ENCODE measurements at places on chromosomes 2 and 18.

DNA sequence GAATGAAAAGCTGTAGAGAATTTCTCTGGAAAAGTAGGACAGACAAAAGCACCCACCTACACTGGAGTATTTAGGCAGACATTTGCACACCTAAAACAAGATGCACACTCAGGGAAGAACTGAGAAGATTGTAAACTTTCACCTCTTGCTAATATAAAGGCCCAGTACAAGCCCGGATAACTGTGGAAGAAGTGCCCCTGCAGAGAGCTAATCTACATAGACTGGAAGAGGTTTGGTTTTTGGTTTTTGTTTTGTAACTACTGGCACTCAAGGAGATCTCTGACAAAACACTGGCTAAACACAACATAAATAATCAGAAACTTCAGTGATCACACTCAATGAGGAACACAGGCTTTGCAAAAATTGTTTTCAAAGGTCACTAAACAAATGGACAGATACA, 782.2 kb upstream of the SLC8A1 start:
- no peak for DNase-seq

DNA sequence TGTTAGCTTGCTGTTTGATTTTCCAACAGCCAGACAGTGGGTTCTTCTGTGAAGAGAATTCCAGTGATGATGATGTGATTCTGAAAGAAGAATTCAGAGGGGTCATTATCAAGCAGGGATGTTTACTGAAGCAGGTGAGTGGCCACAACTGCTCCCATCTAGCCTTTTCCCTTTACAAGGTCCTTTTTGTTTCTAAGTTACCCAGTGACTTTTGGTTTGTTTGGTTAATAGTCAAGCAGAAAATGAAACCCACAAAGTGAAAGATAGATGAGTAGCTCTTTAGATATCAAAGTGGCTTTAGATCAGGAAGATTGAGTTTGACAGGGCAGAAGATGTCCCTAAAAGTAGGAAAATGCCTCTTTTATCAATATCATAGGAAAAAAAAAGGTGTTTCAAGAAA, 23.3 kb downstream of the PLEK start:
- DNase-seq, result no peak

DNA sequence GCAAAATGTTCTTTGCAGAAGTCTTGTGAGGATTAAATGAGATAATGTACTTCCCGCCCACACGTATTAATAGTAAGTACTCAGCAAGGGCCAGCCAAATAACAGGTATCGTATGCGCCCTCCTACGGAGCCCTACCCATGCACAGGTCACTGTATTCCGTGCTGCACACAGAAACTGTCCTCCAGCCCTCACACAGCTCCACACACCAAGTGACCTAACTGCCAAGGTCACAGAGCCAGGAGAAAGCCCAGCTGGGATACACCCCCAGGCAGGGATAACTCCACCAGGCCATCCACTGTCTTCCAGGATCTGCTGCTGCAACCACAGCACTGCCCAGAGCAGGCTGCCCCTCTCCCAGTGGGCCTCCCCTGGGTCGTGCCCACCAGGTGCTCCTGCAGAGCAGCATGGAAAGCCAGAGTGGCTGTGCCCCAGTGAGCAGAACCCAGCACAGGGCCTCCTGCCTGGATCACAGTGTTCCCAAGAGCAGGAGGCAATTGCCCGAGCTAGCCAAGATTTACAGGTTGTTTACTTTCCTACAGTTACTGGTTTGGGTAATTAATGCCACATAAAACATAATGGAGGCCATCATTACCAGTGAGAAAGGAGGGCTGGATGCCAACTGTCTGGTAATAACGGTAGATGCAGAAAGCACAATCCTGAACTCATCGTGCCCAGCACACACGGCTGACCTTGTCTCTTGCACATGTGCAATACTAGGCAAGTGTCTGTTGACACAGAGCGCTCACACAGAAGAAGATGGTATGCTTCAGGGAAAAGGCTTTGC, 24.4 kb downstream of the TFCP2L1 start:
- no peak for DNase-seq

- no peak for DNase-seq
Measured at GRCh38 chr18:22678486-22678885, 254.6 kb upstream of the RBBP8 start.
